ENCODE measurements at places on chromosomes 12 and 14.

GRCh38 chr14:72613975-72614319 lies 280.0 kb downstream of the DPF3 start:
- no peak for DNase-seq

GRCh38 chr12:95742586-95742985 lies 48.0 kb downstream of the NTN4 start:
- DNase-seq, result no peak

- no peak for DNase-seq
Observed at GRCh38 chr14:100193417-100194357, 34.2 kb upstream of the DEGS2 start.

DNA sequence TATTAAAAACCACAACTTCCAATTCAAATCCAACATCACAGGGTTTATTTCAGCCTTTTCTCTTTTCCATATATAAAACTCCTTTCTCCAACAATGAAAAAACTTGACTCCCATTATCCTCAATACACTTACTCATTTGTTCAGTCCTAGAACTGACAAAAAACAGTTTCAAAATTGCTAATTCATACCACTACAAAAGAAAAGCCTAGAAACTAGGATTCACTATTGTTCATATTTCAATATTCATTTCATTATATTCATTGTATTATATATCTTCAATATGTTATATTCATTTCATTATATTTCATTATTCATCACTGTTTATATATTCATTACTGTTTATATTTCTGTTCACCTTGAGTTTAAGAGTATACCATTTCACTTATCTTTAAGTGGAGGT lies 85.8 kb downstream of the NUMB start:
- no peak for DNase-seq

- no peak for DNase-seq
Observed at GRCh38 chr12:65533177-65533883, 254.8 kb downstream of the MSRB3 start.

DNA sequence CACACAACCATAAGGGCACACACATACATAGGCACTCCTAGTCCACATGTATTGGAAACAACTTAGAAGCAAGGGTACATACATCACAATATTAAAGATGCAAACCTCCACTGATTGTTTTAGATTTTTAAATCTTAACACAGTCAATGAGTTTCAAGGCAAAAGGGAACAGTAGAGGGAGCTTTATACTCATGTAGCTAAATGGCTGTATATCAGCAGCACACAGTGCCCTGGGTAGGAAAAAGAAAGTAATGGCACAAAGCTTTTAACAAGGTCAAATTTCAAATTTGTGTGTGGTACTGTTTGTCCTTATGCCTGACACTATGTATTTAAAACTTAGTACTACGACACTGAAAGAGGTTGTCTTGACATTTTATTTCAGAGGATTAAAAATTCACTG lies 262.0 kb downstream of the MED13L start:
- no peak for DNase-seq

DNA sequence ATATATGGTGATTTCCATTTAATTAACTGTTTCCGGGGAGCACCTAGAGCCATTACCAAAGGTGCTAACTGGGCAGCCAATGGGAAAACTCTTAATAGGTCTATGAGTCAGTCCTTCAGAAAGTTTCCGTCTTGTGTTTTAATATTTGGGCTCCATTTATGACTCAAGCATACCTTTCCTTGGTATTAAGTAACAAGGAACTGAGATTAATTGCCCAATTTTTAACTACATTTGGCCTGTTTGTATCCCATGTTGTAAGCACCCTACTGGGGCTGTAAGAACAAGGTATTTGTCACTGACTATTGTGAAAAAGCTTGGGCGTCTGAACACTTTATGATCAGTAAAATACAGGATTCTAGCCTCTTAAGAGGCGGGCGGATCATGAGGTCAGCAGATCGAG lies 62.8 kb upstream of the FOXN3 start:
- DNase-seq, result no peak

- DNase-seq, result peak; percentile 40
Observed at GRCh38 chr14:101719045-101719645, 42.4 kb upstream of the PPP2R5C start.

DNA sequence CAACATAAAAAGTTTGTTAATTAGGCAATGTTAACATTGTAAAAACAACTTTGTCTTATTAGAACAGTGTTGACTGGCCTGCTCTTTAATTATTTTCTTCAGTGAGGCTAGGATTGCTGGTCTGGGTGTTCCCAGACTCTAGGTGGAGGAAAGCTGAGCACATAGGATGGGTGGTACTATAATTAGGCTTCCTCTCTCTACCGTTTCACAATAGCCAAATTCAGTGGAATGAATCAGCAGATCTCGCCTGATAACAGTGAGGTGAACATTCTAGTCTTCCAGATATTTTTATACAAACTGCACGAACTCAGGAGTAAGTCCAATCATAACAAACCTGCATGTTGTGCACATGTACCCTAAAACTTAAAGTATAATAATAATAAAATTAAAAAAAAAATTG lies 11.9 kb downstream of the PTGDR start:
- DNase-seq, result no peak

GRCh38 chr14:103892247-103892646 lies 36.0 kb upstream of the TDRD9 start:
- no peak for DNase-seq

GRCh38 chr14:36439766-36440165 lies 80.3 kb downstream of the NKX2-1 start:
- DNase-seq, result no peak

- no peak for DNase-seq
Observed at GRCh38 chr12:39239490-39240486, 203.1 kb downstream of the KIF21A start.

- DNase-seq, result no peak
Observed at GRCh38 chr12:113804961-113805600, 161.0 kb downstream of the RBM19 start.

DNA sequence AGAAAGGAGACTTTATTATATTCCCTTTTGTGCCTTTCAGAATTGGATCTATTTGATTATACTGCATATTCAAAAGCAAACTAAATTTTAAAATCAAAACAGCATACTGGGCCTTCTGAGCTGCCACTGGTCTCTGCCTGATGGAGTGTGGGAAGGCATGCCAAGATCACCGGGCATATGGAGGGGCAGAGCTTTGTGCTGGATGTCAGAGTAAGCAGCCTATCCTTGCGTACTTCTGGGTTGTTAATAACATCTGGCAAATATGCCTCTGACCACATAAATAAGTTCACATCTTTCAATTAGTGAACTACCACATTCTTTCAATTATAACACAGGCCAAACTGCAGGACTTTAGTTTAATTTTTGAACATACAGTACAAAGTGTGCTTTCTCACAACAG lies 18.3 kb downstream of the MLH3 start:
- no peak for DNase-seq

DNA sequence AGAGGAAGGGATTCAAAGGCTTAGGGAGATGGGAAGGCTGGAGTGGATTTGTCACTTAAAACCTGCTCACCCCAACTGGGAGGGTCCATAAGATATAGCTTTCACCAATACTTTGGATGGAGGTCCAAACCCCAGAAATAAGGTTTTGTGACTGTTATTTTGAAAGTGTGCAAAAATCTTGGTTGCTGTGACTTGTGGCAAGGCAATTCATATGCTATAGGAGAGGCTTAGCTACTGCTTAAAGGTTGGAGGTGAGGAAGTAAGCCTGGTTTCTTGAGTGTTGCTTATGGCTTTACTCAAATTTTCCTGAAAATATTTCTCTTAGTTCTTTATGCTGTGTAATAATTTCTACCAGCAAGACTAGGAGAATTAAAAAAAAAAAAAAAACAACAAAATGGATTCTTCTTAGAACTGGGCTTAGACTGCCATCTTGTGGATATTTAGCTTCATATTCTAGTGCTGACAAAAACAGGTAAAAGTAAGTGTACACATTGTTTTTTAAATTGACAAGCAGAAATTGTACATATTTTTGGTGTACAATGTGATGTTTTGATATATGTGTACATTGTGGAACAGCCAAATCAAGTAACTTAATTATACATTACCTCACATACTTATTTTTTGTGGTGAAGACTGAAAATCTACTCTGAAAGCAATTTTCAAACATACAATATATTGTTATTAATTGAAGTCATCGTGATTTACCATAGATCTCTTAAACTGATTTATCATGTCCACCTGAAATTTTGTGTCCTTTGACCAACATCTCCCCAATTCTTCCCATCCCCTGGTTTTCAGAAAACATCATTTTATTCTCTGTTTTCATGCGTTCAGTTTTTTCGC lies 23.0 kb downstream of the PDE6H start:
- no peak for DNase-seq

- peak; percentile 49 for DNase-seq
Observed at GRCh38 chr14:105918496-105919262, 392.3 kb downstream of the TMEM121 start.

DNA sequence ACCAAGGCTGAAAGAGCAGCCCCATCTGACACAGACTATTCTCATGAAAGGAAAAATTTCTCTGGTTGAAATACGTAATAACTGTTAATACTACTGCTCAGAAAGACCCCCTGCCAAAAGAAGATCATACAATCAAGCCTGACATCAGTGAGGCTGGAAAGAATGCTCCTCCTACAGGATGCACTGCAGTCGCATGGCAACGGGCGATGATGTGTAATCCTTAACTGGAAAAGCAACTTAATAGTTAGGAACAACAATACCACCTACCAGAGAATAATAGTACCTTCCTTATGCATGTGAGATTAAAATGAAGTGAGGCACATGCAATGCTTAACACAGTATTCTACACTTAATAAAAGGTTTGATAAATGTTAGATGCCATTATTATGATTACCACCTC lies 1.2 kb upstream of the GOLGA5 start:
- DNase-seq, result no peak

GRCh38 chr12:57832966-57833365 lies 13.6 kb downstream of the CTDSP2 start:
- DNase-seq, result no peak

DNA sequence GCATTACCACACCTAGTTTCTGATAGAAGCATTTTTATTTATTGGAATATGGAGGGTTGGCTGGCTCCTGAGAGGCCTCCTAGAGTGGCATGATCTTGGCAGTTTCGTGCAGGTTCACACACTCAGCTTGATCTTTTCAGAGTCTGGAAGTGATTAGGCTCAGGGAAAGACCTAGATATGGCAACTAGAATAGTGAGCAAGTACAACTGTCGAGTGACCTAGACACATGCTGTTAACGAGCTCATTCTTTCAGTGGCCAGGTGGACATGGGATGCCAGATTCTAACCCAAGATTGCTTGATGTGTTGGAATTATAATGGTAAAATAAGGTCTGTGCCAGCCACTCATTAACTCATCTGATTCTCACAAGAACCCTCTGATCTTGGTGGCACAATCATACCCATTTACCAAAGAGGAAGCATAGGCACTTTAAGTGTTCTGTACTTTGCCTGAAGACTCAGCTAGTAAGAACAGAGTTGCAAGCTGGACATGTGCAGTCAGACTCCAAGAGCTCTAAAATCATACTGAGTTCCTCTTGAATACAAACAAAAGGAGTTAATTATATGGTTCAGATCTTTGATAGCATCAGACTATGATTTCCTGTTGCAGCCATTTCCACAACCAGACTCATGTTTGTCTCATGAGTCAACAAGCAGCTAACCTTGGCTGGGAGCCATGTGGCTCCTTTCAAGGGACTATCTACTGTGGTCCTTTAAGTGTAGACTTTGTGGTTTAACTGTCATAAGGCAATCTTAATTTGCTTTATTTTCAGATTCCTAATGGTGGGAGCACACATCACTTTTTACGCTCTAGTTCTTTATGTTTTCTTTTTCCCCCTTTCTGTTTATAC lies 144.2 kb downstream of the PLEKHA5 start:
- DNase-seq, result no peak

DNA sequence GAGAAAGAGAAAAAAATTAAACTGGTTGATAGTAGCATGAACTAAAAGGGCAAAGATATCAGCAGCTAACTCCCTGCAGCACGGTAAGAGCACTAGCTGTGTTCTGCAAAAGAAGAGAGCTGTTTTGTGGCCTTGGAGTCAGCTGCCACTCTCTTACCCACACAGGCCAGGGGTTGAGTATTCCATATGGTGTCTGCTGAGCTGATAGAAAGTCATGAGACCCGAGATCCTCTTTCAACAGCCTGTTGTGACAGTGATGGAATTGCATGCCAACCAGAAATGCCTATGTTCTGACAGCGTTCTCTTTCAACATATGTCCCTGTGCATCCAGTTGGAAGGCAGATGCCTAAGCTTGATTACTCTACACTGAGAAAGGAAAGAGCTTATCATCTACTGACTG lies 39.9 kb downstream of the TMTC1 start:
- no peak for DNase-seq

GRCh38 chr14:51293149-51293911 lies 53.3 kb downstream of the TMX1 start:
- DNase-seq, result no peak

DNA sequence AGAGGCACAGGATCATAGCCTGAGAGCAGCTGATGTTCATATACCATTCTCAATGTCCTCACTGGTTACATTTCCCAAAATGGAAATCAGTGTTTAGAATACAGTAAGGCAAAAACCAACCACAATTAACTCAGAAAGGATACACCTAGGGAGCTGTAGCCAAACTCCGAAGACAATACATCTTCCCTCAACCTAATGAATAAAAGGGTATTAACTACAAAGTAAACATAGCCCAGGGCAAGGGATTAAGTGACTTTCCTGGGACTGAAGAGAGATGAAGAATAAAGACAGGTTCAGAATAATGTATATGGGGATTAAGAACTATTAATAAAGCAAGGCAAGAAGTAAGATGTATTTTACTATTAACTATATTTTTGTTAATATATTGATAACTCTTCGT lies 79.5 kb downstream of the RPS29 start:
- no peak for DNase-seq

- no peak for DNase-seq
Observed at GRCh38 chr12:93766796-93767523, 89.8 kb downstream of the CRADD start.

DNA sequence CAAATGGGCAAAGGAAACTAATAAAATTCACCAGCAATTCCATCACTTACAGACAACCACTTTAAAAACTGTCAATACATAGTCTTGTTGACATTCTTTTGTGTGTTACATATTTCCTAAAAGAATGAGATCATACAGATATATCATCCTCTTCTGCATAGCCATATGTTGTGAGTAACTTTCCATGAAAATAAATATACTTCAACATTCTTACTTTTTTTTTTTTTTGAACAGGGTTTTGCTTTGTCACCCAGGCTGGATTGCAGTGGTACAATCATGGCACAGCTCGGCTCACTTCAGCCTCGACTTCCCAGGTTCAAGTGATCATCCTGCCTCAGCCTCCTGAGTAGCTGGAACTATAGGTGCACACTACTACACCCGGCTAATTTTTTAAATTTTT lies 20.9 kb downstream of the ZC2HC1C start:
- no peak for DNase-seq

Measured in left forelimb (tissue), 1 donor.